ENCODE measurements at places on chromosomes 4 and X. TPM values are rescaled to one million over a fixed set of nuclear protein-coding genes. Genes with fewer than 3 reads are reported as not detected.

The IL13RA2 gene
- total RNA-seq: not detected

The DCAF4L1 gene
- 0.21 TPM for total RNA-seq

The NPY5R gene
- total RNA-seq: not detected

The DMRTC1 gene
- total RNA-seq: not detected

The RHOXF2B gene
- not detected for total RNA-seq

The CCDC110 gene
- total RNA-seq: not detected

The OTUD6A gene
- not detected for total RNA-seq

The OCIAD2 gene
- total RNA-seq: 54.1 TPM

The HAUS3 gene
- total RNA-seq: 19.3 TPM

The ADGRG2 gene
- not detected for total RNA-seq

The ARMCX1 gene
- 0.14 TPM for total RNA-seq

The GLOD5 gene
- not detected for total RNA-seq

The PABPC1L2A gene
- not detected for total RNA-seq

The GABRG1 gene
- total RNA-seq: not detected

- no peak overlapping the region for H3K4me3 ChIP-seq
- no peaks in the 10 kb centered on the region for H3K27me3 ChIP-seq
- no peaks in the 10 kb centered on the region for H3K4me1 ChIP-seq
- H3K36me3 ChIP-seq: no peaks in the 10 kb centered on the region
Measured at GRCh38 chr4:94304365-94304971, 38.2 kb downstream of the HPGDS start.

DNA sequence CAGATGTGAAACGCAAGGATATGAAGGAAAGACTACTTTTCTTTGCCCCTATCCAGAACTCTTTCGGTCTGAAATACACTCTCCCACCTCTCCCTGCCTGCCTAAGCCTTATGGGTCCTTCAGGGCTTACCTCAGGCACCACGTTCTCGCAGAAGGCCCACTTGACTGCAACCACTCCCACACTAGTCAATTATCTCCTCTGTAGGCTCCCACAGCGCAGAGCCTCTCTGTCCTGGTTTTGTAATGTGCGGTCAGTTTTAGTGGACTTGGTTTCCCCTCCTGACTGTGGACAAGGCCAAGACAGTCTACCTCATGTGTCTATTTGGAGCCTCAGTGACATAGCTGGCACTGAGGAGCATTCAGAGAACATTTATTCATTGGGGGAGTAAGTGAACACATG lies 11.1 kb downstream of the CNGA2 start:
- no peaks in the 10 kb centered on the region for H3K4me1 ChIP-seq
- H3K4me3 ChIP-seq: no peak overlapping the region
- no peak overlapping the region for H3K27ac ChIP-seq
- no peaks in the 10 kb centered on the region for H3K27me3 ChIP-seq
- H3K36me3 ChIP-seq: no peaks in the 10 kb centered on the region

DNA sequence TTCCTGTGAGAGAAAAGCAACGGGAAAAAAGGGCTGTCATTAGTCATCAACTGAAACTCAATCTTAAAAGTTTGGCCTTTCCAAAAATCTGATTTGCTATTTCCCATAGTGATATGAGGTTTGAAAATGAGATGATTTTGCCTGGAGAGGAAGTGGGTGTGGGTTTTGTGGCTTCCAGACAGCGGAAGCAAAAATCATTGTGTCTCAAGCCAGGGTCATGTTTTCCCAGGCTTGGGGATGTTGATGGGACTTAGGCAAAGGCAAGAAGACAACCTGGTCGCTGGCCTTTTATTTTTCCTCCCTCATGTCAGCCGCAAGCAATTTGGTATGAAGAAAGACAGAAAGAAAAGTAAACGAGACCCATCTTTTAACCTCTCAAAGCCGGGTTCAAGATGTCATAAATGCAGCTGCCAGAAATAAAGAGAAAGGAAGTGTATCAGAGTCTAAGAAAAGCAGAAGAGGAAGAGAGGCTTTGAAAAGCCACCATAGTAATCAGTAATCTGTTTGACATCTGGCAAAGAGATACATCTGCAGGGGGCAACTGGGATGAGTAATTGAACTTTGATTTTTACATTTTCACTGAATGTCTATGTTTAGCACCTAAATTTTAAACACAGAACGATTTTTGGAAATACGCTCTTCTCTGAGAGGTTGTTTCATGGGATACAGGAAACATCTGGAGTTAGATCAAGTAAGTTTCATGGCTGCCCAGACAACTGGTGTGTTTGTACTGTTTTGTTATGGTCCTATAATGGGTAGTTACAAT lies 521.6 kb upstream of the SLIT2 start:
- H3K4me1 ChIP-seq: peaks cover 6% of the 10 kb centered on the region
- no peak for DNase-seq
- H3K36me3 ChIP-seq: no peaks in the 10 kb centered on the region
- no peak overlapping the region for H3K27ac ChIP-seq
- H3K4me3 ChIP-seq: no peak overlapping the region

GRCh38 chrX:134482371-134482770 lies 22.4 kb downstream of the HPRT1 start:
- no peak overlapping the region for H3K4me3 ChIP-seq
- H3K4me1 ChIP-seq: no peaks in the 10 kb centered on the region
- no peak for DNase-seq
- peaks cover 16% of the 10 kb centered on the region for H3K36me3 ChIP-seq
- no peaks in the 10 kb centered on the region for H3K27me3 ChIP-seq

DNA sequence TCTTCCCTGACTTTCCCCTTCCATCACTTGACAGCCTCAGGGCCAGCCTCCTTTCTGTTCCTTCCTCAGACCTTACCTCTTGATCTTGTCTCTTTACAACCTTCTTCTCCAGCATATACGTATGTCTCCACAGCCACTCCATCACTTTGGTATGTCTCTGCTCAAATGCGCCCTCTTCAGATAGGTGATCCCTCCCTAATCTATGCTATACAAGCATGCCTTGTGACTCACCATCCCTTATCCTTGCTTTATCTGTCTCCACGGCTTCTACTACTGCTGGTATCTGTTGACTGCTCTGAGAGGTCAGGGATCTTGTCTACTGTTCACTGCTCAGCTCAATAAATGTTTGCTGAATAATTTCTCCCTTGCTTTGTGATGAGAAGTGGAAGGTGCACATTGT lies 9.0 kb downstream of the ARAP2 start:
- no peak for DNase-seq
- no peaks in the 10 kb centered on the region for H3K27me3 ChIP-seq
- H3K27ac ChIP-seq: peak overlapping the region; percentile 7
- H3K36me3 ChIP-seq: peaks cover 81% of the 10 kb centered on the region
- peaks cover 56% of the 10 kb centered on the region for H3K4me1 ChIP-seq

DNA sequence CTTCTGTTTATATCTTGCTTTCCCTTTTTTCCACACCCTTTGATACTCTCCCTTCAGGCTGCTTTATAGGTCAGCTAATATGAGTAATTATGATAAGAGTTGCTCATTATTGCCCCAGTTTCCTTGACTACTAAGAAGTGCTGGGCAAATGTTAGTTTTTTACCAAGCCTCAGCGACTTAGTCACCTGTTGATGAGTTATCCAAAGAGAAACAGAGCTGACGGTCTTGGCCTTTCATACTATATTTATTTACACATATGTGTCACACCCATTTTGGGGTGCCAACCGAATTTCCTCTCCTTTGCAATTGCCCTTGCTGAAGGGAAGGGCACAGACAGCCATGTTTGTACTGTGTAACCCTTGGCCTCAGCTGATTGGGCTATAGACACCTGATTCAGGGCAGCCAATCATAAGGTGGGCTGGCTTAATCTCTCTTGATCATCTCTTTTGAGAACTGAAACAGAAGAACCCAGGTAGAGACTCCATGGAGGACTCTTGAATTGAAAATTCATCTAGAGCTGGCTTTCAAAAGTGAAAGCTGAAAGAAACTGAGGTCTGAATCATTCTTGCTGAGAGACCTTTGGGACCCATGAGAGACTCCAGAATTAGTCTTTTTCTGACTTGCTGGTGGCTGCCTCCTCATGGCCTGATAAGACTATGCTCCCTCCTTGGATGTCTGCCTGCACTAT lies 111.7 kb upstream of the RPS6KA3 start:
- no peaks in the 10 kb centered on the region for H3K36me3 ChIP-seq
- H3K27ac ChIP-seq: peak overlapping the region; percentile 85
- peaks cover 20% of the 10 kb centered on the region for H3K4me1 ChIP-seq
- H3K4me3 ChIP-seq: no peak overlapping the region
- DNase-seq: peak; percentile 56

GRCh38 chr4:30721185-30722091 lies 1.3 kb downstream of the PCDH7 start:
- peaks cover 10% of the 10 kb centered on the region for H3K36me3 ChIP-seq
- H3K27ac ChIP-seq: peak overlapping the region; percentile 86
- H3K27me3 ChIP-seq: peaks cover 52% of the 10 kb centered on the region
- peaks cover 13% of the 10 kb centered on the region for H3K4me1 ChIP-seq
- H3K4me3 ChIP-seq: no peak overlapping the region
- peak; percentile 57 for DNase-seq

DNA sequence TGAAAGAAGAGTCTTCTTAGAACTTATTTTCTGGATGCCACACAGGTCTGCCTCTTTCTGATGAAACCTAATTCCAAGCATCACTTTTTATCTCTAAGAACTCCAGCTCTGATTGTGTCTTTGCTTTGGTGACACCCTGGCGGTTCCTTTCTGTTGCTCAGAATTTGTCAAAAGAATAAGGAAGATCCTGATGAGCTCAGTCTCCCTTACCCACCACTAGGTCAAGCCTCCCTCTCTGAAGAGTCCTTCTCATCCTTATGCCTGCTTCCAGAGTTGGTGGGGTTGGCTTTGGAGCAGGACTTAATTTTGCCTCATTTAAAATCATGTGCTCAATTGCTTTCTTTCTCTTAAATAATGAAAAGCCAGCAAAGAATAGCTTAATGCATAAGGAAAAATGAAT lies 31.5 kb upstream of the RPL34 start:
- H3K36me3 ChIP-seq: peaks cover 7% of the 10 kb centered on the region
- H3K27me3 ChIP-seq: no peaks in the 10 kb centered on the region
- DNase-seq: no peak
- H3K4me3 ChIP-seq: no peak overlapping the region

DNA sequence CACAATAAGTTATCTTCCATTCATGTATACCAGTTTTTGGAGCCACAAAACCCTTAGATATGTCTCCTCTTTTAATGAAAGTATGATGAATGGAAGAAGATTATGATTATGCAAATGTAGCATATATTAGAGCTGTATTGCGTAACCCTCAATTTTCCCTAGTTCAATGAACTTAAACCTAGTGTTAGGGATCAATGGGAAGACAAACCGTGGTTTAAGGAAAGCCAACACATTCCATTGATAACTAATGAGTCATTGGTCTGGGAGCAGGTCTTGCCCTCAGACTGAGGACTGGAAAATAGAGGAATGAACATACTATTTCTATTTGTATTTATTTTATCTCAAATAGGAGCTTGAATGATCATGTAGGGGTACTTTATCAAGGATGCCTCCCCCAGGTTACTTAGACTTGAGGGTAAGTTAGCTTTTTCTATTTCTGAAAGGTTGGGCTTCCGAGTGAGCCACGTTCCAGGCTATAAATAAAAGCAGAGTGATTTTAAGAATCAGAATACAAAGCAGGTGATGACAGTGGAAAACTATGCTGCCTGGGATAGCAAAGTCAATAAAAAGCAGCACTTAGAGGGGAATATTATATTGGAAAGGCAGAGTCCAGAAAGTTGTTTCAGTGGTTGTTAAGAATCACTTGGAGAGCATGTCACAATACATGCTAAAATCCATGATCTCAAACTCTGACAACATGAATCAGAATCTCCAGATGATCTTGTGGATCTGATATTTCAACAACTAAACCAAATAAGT lies 356.0 kb downstream of the ADAM29 start:
- no peak overlapping the region for H3K4me3 ChIP-seq
- no peaks in the 10 kb centered on the region for H3K27me3 ChIP-seq
- no peaks in the 10 kb centered on the region for H3K36me3 ChIP-seq
- DNase-seq: no peak
- no peak overlapping the region for H3K27ac ChIP-seq

DNA sequence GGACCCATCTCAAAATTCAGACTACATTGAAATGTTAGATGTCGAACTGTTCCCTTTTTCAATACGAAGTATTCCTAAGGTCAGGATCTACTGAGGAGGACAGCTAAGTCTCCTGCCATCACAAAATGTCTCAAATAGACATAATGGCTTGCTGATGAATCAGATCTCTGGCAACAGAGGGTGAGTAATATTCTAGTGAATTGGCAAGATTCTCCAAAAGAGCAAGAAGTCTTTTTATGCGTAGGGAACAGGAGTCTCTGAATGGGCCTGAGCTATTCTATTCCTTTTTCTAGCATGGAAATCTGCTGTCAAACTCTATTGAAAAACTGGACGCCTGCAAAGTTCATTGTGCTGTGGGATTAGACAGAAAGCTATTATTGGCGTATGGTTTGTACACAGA lies 145.4 kb downstream of the FNIP2 start:
- no peak for DNase-seq
- H3K27ac ChIP-seq: no peak overlapping the region
- H3K27me3 ChIP-seq: no peaks in the 10 kb centered on the region
- no peaks in the 10 kb centered on the region for H3K36me3 ChIP-seq

DNA sequence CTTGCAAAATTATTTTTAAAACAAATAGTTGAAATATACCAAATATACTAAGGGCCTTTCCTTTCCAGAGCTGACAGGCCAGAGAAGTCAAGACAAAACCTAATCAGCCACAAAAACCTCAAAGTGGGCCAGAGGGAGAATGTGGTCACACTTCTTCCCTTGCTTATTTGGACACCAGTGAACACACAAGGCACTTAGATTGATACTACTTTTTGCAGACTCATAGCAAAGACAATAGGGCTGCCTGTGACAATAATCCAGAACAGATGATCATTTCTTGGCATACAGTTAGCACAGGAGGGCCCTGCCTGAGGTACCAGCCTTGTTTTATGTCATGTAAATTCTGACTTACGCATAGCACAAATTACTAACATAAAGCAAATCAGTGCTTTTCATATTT lies 215.7 kb upstream of the NEIL3 start:
- H3K27me3 ChIP-seq: no peaks in the 10 kb centered on the region
- no peak for DNase-seq

DNA sequence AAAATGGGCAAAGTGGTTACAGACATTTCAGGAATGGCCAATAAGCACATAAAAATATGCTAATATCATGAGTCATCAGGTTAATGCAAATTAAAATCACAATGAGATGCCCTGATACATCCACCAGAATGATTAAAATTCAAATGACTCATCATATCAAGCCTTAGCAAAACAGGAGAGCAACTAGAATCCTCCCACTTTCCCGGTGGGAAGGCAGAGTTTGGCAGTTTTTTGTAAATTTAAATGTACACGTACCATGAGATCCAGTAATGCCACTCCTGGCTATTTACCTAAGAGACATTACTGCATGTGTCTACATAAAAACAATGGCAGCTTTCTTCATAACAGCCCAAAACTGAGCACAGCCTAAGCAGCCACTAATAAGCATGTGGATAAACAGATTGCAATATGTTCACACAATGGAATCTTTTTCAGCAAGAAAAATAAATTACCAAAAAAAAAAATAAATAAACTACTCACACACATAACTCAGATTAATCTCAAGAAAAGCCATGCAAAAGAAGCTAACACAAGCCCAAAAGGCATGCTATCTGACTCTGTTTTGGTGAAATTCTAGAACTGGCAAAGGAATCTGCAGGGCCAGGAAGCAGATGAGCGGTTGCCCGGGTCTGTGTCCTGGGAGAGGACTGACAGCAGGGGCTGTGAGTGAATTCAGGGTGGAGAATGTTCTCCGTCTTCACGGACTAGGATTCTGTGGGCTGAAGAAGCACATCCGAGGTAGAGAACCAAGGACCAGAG lies 48.8 kb downstream of the AFAP1 start:
- DNase-seq: no peak
- H3K36me3 ChIP-seq: peaks cover 5% of the 10 kb centered on the region
- H3K4me1 ChIP-seq: peaks cover 8% of the 10 kb centered on the region
- H3K27ac ChIP-seq: no peak overlapping the region

GRCh38 chr4:14303856-14304255 lies 676.3 kb upstream of the BOD1L1 start:
- no peaks in the 10 kb centered on the region for H3K27me3 ChIP-seq
- no peaks in the 10 kb centered on the region for H3K36me3 ChIP-seq
- DNase-seq: no peak
- no peak overlapping the region for H3K27ac ChIP-seq
- no peaks in the 10 kb centered on the region for H3K4me1 ChIP-seq
- H3K4me3 ChIP-seq: no peak overlapping the region

Data from activated CD4-positive, alpha-beta T cell treated with anti-CD3 and anti-CD28 coated beads, Interleukin-2, amount 10 ng/mL, durations not matched to agents 24 days and 14 days (primary cell).